Kidney (tissue), 22 donors: ENCODE measurements at places on chromosomes 1 and 21. TPM values are rescaled to one million over a fixed set of nuclear protein-coding genes. Genes with fewer than 3 reads are reported as not detected.

Gene TMEM201
- 13.2 TPM for total RNA-seq

Gene AMPD1
- 1.5 TPM for total RNA-seq

Gene FCRL4
- total RNA-seq, result not detected

Gene NKAIN1
- total RNA-seq, result 0.19 TPM

Gene EFHD2
- 37.5 TPM for total RNA-seq

Gene PMVK
- total RNA-seq, result 42.0 TPM

DNA sequence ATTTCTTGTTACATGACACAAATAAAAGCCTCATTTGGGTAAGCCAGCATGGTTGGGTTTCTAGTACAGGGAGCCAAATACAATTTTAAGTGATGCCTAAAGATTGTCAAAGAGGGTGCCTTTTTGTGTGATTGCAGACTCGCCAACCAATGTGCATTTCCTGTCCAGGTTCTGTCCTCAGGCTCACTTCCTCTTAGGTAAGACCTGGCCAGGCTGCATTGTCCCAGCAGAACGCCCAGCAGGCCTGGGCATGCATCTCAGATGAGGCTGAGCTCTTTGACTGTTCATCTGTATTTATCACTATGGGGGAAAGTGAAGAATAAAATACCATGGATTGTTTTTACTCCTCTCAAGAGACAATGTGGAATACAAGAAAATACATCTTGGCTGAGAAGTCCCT, 49.7 kb downstream of the KCNC4 start:
- no peak for DNase-seq

DNA sequence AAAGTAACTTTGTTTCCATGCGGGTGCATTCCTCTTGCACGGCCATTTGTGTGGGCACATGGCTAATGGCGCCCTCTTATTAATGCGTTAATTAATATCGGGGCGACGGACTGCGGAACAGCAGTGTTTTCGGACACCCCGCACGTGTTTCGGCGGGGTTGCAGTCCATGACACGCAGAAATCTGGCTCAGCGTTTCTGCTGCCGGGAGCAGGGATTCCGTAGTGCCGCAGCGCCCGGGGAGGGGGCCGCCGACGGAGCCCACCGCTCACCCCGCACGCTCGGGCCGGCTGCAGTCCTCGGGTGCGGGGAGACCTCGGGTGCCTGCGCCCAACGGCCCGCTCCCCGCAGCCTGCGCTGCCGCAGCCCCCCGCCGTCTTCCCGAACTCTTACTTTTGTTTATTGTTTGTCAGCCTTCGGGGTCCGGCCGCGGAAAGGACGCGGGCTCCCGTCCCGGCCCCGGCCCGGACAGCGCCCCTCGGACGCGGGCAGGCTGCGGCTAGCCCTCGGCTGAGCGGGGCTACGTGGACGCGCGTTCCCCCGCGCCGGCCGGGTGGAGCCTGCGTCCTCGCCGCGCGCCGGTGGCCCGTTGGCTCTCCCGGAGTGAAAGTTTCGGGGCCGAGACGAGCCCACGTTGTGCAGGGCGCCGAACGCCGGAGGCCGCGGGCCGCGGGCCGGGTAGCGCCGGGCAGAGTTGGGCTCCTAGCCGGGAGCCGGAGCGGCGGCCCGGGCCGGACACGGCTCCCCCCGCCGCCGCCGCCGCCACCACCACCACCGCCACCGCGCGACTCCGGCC, 849 bp downstream of the NFIA start:
- DNase-seq, result peak; percentile 51

- DNase-seq, result no peak
Observed at GRCh38 chr1:206705191-206705590, 20.5 kb downstream of the MAPKAPK2 start.

DNA sequence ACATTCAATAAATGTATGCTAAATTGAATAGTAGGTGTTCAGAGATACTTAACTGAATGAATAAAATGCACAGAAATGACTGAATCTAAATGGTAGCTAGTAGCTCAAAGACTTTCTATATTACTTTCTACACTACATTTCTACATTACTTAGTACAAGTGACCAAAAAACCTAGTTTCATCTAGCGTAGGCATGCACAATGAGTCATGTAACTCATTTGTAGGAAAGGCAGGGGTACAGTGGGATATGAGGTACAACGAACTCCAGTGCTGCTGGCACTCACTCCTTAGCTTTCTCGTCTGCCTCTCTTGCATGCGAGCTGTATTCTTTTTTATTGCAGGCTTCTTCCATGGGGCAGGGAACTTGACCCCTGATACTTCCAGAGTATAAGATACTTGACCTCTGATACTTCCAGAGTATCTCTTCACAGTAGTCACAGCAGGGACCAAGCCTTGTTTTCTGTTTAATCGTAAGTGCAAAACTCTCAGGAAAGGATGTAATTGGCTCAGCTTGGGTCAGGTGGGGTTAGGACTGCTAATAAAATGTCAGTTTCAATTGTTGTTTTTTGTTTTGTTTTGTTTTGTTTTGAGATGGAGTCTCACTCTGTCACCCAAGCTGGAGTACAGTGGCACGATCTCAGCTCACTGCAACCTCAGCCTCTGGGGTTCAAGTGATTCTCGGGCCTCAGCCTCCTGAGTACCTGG, 4.9 kb upstream of the ATP2B4 start:
- no peak for DNase-seq

GRCh38 chr21:41133874-41134522, 34.0 kb upstream of the BACE2 start:
- no peak for DNase-seq

DNA sequence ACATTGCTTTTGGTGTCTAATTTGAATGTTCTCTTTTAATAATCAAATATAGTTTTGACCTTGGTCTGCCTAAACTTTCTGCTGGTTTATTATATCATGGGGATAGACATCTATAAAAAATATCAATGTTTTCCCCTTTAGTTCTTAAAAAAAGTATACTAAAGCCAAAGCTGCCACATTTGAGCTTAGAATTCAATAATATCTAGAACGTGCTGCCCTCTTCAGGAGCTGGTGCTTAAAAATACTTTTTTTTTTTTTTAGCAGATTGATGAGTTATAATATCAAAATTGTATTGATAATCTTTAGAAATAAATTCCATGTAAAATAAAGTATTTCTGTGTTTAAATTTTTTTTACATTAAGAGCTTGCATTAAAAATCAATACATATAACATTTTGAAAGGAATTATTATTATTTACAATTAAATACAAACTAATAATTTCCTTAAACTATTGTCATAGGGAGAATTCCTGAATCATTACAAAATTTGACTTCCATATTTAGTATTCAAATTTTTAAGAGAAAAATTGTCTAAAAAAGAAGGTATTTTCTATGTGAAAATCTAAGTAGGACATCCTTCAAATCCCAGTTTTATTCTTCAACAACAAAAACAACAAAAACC, 40.1 kb upstream of the ADGRL2 start:
- DNase-seq, result no peak

- DNase-seq, result no peak
Observed at GRCh38 chr1:54331091-54331772, 75.0 kb downstream of the SSBP3 start.

GRCh38 chr1:220410611-220411010, 117.3 kb upstream of the MARK1 start:
- DNase-seq, result no peak

DNA sequence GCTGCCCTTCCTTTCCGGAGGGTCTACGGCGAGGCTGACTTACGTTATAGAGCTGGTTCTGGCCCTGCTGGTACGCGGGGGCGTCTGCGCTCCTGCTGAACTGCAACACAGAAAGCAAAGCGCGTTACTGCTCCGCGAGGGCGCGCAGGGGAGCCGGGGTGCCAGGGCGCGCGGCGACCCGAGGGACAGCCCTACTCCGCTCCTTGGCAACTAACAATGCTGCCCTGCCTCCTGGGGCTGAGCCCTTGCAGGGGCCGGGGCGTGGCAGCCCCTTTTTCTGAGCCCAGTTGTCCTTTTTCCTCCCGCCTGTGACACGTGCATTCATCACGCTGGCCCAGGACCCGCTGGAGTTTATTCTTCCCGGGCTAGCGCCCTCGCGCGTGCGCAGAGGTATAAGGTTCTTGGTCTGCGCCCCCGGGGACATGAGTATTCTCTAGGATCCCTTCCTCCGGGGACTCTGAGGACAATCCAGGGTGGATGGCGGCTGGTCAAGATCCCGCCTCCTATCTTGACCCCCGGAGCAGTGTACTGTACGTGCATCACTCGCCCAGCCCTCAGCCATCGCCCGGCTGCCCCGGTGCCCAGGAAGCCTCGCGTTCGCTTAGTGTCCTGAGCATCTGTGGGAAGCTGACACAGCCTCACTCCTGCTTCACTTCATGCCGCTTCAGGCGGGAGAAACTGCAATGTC, 78.9 kb downstream of the CD247 start:
- DNase-seq, result peak; percentile 72

- DNase-seq, result no peak
Observed at GRCh38 chr1:70146488-70146887, 58.9 kb downstream of the LRRC40 start.

DNA sequence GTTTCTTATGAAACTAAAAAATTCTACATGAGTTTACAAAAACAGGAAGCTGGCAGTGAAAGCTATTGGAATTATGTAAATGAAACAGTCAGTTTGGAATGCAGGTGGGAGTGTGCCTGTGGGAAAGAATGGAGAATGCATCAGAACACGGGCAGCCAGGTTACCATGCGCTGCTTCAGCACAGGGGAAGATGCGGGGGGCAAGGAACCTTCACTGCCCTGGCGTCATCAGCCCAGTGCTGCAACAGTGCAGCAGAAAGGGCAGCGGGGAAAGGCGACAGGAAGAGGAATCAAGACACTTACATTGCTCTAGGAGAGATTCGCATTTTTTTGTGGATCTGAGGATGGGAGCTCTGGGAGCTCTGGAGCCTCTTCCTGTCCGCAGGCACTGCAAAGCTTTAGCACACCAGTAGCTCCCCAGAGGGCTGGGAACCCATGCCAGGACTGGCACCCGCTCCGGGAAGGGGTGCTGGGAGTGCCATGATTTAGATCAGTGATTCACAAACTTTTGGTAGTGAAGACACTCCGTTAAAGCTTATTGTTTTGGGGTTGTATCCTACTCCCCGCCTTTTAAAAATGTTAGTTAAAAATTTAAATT, 64.1 kb upstream of the WDR26 start:
- no peak for DNase-seq
